ENCODE measurements at places on chromosomes 6 and 20.

DNA sequence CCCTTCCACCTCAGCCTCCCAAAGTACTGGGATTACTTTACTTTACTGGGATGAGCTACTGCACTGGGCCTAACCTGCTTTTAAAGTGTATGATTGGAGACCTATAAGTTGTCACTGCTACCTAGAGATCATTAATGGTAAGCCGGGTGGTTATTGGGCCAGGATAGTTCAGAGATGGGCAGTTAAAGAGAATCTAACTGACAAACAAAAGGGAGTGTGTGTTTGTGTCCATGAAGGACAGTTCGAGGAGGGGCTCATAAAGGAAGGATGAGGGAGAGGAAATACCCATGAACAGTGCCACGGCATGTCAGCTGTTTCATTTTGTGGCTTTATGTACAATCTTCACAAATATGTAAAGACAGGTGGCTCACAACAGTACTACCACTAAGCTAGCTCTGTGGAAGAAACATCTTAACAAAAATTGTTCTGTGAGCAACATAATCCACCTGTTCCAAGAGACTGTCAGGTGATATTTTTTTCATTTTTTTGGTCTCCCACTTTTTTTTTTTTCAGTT is 69.7 kb upstream of the FAM8A1 start:
- DNase-seq: no peak

DNA sequence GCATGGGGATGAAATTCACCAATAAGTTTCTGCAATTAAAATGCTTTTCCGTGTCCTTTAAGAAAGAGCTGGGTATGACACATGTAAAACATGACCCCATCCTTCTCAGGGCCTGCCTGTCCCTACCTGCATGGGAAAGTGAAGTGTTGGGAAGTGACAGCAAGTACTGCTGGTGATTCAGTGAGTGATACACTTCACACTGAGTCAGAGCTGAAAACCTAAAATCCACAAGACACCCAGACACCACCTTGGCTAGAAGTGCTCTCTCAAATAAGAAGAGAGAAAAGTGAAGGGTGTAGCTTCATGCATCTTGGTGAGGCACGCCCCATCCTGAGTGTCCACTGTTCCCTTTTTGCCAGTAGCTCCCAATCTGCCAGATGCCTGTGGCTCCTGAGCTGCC is 3.3 kb downstream of the RAB22A start:
- no peak for DNase-seq

GRCh38 chr20:38355161-38356012 is 9.1 kb downstream of the LBP start:
- no peak for DNase-seq

DNA sequence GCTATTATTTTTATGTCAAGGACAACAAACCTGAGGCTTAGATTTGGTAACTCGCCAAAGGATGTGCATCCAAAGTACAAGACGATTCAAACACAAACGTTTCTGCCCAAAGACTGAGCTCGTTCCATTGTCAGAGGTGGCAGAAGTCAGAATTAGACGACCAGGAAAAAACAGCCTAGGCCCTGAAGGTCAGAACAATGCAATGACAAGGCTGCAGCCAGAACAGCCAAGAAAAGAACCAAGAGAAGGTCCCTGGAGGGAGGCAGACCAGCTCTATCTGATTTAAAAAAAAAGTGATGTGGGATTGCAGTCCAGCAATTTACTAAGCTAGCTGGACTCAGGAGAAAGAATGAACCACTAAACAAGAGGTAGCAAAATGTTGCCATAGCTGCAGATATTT is 54.2 kb downstream of the NCOA7 start:
- DNase-seq: peak; percentile 64

GRCh38 chr6:117676577-117677218 is 1.4 kb downstream of the NUS1 start:
- no peak for DNase-seq

- no peak for DNase-seq
These were observed 423.5 kb downstream of the COL12A1 start for GRCh38 chr6:74782346-74782745.

DNA sequence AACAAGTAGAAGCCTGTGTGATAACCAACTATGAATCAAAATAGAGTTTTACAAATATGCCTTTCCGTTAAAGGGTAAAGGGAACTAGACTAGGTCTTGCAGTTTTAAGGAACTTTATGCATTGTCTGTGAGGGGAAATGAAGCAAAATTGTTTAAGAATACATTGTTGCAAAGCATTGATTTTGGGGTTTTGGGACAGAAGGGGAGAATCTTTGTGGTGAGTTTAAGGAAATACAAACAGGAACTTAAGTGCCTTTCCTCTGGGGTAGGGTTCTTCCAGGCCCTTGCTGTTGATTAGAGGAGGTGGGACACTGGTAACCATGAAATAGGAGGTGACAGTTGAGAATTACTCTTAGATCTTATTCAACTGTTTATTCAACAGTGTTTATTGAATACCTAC is 4.7 kb downstream of the MAPK14 start:
- DNase-seq: no peak

GRCh38 chr20:1081891-1082290 is 36.5 kb upstream of the PSMF1 start:
- DNase-seq: no peak

DNA sequence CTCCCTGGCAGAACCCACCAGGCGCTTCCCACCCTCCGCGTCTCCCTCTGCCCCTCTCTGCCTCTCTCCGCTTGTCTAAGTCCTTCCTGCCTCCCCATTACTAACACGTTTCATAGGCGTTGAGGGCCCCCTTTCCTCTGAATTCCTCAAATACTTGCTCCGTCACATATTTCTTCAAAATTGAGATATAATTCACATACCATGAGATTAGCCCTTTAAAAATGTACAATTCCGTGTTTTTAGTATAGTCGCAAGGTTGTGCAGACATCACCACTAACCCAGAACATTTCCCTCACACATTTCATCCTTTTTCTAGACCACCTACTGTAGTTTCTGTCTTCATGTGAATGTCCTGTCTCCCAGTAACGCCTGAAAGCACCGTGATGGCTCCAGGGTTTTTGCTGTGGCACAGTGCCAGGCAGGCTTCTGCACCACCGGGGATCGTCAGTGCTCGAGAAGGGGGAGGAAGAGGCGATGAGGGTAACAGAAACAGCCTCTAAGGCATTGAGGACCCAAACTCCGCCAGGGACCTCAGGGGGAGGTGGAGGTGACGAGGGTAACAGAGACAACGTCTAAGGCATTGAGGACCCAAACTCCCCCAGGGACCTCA is 141.9 kb upstream of the SNX9 start:
- DNase-seq: peak; percentile 6

GRCh38 chr20:57467742-57468141 is 57.2 kb downstream of the CTCFL start:
- DNase-seq: no peak

DNA sequence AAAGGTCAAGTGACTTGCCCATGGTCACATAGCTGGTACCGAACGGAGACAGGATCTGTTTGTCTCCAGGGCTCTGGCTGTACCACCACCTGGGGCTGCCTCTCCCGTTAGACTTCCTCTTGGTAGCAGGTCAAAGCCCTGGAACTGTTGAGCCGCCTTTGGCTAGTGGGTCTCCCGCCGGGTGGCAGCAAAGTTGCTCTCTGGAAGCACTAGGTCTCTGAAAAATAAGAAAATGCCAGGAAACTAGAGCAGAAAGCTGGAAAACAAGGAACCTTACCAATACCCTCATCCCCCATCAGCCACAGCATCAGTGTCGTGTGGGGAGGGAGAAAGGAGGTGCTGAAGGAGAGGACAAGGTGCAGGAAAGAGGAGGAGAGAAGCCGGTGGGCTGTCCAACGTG is 291.0 kb upstream of the SUPT3H start:
- DNase-seq: no peak

GRCh38 chr6:227812-228338 is 64.4 kb upstream of the DUSP22 start:
- DNase-seq: no peak

GRCh38 chr6:15691250-15691869 is 28.5 kb upstream of the DTNBP1 start:
- DNase-seq: peak; percentile 92

- DNase-seq: no peak
These were observed 810.8 kb downstream of the GRIK2 start for GRCh38 chr6:102204351-102204750.

GRCh38 chr20:51756653-51757052 is 11.5 kb downstream of the ATP9A start:
- no peak for DNase-seq

- DNase-seq: peak; percentile 21
These were observed 121.2 kb downstream of the GFRAL start for GRCh38 chr6:55448451-55448850.

DNA sequence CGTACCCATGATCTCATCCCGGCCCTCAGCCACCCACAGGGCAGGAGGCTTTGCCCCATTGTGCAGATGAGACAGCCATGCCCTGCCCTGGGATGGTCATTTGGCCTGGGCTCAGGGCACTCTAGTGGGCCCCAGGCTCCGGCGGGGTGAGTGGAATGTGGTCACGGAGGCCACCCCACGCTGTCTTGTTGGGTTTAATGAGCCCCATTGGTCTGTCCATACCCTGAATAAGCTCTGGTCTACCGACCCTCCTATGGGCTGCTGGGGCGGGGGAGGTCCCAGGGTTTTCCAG is 50.6 kb downstream of the FGD2 start:
- DNase-seq: no peak

DNA sequence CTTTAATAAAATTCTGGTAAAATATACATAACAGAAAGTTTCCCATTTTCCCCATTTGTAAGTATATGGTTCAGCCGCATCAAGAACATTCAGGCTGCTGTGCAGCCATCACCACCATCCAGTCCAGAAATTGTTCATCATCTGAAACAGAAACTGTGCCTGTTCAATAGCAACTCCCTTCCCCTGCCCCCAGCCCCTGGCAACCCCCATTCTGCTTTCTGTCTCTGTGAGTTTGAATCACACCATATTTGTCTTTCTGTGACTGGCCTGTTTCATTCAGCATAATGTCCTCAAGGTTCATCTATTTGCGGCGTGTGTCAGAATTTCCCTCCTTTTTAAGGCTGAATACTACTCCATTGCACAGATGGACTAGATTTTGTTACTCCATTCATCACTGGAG is 19.1 kb downstream of the VSTM2L start:
- DNase-seq: no peak

DNA sequence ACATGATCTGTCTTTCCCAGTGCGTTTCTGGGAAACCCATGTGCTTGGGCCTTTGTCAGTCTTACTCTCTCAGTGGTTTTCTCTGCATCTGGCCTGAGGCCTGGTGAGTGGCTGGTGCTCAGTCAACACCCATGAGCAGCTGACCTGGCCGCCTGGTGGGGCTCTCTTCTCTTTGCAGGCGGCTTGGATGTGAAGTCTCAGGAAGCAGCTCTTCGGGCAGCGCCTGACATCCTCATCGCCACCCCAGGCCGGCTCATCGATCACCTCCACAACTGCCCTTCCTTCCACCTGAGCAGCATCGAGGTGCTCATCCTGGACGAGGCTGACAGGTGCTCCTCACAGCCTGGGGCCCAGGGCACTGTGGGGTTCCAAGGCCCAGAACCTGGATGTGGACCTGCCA is 10.8 kb downstream of the DDX27 start:
- DNase-seq: no peak

- DNase-seq: peak; percentile 25
These were observed 89.9 kb downstream of the ARID1B start for GRCh38 chr6:156867121-156867520.

DNA sequence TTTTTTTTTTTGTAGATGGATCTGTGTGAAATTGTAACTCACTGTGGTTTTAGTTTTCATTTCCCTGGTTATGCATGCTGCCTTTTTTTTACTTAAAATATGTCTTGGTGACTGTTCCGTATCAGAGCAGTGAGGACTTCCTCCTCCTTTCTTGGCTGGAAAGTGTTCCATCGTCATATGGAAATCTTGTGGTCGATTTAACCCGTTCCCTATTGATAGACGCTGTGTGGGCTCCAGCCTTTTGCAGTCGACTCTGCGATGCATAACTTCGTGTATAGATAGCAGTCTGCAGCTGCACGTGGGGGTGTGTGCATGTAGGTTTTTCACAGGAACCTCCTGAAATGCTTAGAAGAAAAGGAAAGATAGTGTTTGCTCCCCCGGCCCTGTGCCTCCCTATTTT is 28.1 kb upstream of the PNPLA1 start:
- peak; percentile 79 for DNase-seq

DNA sequence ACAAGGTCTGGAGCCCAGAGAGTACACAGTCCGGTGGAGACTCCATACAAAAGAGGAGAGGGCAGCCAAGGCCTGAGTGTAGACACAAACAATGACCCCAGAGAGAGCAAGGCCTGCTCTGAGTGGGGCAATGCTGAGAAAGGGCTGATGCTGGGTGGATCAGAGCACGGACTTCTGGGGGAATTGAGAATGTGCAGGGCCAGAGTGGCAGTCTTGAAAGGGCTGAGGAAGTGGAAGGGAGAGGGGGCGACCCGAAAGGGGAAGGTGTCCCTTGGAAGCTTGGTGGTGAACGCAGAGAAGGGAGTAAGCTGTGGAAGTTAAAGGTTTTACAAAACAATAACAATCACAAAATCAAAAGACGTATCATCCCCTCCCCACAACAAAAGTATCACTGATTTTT is 12.0 kb upstream of the GRM4 start:
- DNase-seq: no peak

- DNase-seq: no peak
These were observed 25.3 kb upstream of the HACE1 start for GRCh38 chr6:104884867-104885517.

GRCh38 chr6:52515219-52515960 is 61.5 kb downstream of the TRAM2 start:
- DNase-seq: no peak

DNA sequence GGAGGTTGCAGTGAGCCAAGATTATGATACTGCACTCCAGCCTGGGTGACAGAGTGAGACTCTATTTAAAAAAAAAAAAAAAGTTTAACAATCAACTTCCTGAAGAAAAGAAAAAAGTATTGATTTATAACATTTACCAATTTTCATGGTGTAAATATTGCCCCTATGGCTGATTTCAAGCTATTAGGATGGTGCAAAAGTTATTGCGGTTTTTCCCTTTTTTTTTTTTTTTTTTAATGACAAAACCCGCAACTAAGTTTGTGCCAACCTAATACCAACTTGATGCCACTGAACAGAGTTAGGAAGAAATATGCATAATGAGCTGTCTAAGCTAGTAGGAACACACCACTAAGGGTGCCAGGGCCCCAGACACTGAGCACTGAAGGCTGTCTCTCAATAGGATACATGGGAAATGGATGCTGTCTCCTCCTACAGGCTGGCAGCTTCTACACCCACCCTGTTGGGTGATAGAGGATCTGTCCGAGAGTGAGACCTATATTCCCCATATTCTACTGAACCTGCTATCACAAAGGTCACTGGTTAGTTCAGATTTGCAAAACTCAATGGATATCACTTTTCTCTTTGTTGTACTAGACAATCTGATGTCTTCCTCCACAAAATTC is 6.5 kb upstream of the PERP start:
- no peak for DNase-seq

GRCh38 chr6:14549304-14549770 is 431.8 kb downstream of the CD83 start:
- no peak for DNase-seq

DNA sequence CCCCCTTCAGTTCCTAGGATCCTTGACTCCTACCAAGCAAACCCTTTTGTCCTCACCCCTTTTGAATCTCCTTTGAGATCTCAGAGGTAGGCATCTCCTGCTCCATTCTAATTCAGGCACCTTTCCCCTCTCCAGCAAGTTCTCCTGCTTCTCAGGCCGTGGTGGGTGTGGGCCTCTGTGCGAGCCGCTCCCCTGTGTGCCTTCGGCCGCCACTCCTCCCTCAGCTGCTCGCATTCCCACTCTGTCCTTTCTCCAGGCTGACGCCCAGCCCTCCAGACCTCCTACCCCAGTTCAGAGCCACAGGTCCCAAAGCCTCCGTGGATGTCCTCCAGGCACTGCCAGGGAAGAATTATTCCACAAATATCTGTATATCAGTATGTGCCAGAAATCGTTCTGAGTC is 19.7 kb upstream of the RPS6KA2 start:
- DNase-seq: no peak

GRCh38 chr20:24986436-24987015 is 6.0 kb downstream of the APMAP start:
- DNase-seq: no peak

Data from fibroblast of pulmonary artery (primary cell).